ENCODE measurements at places on chromosomes 11 and 22. TPM values are rescaled to one million over a fixed set of nuclear protein-coding genes. Genes with fewer than 3 reads are reported as not detected.

Gene CD3D
- not detected for total RNA-seq

Gene OR52M1
- total RNA-seq, result not detected

Gene E2F8
- 0.08 TPM for total RNA-seq

Gene FIBIN
- 61.7 TPM for total RNA-seq

Gene SHANK2
- 0.30 TPM for total RNA-seq

Gene P2RY6
- 0.12 TPM for total RNA-seq

Data from smooth muscle cell of the coronary artery (primary cell).